ENCODE measurements at places on chromosomes 12 and 14.

DNA sequence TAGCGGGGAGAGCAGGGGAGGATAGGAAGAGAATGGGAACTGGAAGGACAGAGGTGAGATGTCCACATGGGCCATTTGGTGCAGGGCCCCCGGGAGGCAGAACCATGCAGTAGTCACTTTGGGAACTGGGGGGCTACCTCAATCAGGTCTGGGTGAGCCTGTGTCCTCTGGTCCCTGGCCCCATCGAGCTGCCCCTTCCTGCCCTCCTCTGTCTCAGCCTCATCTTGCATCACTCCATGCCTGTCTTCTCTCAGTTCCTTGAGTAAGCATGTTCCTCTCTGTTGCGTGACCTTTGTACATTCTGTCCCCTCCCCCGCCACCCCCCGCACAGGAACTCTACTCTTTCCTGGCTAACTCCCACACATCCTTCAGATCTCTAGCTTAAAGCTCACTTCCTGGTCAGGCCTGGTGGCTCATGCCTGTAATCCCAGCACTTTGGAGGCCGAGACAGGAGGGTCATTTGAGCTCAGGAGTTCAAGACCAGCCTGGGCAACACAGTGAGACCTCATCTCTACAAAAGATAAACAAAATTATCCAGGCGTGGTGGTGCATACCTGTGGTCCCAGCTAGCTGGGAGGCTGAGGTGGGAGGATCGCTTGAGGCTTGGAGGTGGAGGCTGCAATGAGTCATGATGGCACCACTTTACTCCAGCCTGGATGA, 23.2 kb downstream of the FOS start:
- DNase-seq, result peak; percentile 83

DNA sequence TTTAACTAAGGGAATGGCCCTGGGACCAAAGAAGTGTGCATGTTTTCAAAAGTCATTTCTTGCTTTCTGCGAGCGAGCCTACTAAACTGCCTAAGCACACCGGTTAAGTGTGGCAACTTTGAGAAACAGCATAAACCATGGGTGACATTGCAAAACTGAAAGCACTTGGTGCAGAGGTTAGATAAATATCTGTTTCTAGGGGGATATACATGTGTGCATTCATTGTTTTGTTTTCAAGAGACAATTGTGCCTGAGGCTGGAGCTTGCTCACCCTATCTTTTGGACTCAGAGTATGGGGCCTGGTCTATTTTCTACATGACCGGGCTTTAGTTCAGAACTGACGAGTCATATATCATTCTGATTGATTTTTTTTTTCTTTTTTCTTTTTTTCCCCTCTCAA, 923.4 kb downstream of the NRXN3 start:
- no peak for DNase-seq

DNA sequence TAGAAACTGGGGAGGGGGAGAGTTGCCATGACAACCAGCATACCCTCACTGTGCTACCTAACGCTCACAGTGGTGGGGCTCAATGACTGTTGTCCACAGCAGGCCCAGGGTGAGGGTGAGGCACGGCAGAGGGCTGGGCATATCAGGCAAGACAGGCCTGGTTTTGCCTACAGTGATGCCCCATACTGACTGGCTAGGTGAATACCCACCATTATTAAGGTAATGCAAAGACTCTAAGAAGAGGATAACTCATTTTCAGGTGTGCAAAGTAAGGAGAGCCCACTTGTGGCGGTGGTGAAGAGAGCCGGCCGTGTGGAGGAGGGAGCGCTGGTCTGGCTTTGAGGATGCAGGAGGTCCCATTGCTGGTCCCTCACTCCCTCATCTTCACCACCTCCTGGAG, 422.3 kb downstream of the FUT8 start:
- DNase-seq, result no peak

DNA sequence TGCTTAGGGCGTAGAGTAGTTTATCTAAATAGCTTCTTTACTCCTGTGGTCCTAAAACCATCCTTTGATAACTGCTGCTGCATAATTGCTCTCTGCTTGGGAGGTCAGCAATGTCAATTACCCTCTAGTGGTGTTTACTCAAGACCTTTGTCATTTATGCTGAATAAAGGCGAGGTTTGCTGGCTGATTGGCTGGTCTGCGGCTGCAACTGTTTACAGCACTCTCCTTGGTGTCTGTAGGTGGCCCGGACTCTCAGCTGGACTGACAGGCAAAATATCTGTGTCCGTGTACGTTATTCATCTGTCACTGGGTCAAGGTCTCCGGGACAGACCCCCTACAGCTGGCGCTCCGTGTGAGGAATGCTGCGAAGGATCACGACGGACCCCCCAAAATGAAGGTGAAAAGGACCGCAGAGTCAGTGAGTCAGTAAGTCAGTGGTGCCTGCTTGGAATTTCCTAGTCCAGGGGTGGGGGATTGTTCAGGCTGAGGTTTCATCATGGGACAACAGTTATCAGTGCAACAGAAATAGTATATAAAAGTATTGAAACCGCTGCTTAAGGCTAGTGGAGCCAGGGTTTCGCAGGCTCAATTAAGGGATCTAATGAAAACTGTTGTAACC, 253.3 kb upstream of the DIO2 start:
- no peak for DNase-seq

GRCh38 chr14:100712490-100712889, 14.2 kb upstream of the DLK1 start:
- DNase-seq, result no peak

DNA sequence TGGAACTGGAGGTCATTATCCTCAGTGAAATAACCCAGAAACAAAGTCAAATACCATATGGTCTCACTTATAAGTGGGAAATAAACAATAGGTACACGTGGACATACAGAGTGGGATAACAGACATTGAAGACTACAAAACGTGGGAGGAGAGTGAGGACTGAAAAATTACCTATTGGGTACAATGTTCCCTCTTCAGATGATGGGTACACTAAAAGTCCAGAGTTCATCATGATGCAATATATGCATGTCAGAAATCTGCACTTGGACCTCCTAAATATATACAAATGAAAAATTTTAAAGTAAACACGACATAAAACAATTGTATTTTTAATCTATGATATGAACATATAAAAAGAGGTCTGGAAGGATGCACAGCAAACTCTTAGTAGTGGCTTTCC, 71.2 kb downstream of the SLC38A4 start:
- no peak for DNase-seq

GRCh38 chr14:94028450-94028826, 2.3 kb downstream of the OTUB2 start:
- DNase-seq, result no peak

DNA sequence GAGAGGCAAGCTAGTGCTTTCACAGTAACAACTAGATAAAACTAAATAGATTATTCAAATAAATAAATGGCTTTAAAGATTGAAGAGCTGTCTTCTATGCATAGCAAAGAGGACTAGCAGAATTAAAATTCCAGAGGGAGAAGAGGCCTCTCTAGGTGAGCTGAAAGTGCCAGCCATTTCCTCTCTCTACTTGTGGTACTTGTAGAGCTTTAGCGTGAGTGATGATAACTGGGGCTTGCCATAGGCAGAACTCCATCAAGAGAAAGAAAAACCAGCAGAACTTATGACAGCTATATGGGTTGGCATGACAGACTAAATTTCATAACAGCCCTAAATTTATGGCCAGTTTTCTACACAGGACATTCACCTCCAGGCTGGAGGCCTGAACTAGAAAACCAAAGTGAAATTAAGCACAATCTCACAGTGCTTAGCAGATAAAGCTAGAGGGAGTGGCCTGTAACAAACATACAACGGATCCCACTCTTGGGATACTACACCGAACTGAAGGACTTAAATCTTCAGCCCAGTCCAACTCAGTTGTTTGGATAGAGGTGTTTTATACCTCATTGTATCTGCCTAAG, 11.0 kb downstream of the SPTLC2 start:
- no peak for DNase-seq

DNA sequence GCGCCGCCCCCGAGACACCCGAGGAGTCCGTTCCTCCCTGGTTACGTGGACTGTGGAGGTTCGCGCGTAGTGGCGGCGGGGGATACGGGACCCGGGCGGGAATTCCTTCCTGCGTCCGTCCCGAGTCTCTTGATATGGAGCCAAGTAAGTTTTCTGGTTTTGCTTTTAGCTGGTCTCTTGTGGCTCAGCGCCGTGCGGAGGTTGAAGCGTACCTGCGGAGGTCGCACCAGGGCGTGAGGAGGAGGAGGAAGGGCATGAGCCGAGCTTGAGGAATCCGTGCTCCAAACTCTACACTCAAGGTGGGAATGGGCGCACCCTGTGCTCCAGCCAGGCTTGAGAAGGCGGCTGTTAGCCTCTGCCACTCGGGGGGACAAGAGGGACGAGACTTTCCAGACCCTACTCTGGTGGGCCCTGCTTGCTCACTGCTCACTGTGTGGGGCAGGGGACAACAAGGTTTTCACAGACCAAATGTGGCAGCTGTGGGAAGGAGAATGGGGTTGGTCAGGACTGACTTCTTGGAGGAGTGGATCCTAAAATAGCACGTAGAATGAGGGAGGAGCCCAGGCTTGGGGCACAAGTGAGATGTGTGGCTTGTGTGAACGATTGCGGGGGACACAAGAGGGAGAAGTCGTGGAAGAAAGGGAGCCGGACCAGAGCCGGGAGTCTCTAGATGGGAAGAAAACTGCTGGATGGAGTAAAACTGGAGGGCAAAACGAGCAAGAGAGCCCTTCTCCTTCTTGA, 577 bp downstream of the ATG101 start:
- DNase-seq, result no peak

DNA sequence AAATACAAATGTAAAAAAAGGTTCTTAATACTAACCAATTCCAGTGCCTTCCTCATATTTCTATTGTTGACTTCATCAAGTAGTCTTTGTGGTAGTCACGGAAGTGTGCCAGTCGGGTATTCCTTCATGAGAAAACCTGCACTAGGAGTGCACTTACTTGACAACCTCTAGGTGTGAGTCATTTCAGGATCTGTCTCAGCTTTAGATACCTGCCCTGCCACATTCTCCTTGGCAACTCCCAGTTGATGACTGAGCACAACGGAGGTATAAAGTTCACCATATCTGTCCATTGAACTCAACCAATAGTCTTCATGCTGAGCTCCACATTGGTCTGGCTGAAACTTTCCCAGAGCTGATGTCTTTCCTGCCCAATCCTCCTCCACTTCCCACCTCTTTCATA, 215.7 kb downstream of the SYT10 start:
- DNase-seq, result no peak

DNA sequence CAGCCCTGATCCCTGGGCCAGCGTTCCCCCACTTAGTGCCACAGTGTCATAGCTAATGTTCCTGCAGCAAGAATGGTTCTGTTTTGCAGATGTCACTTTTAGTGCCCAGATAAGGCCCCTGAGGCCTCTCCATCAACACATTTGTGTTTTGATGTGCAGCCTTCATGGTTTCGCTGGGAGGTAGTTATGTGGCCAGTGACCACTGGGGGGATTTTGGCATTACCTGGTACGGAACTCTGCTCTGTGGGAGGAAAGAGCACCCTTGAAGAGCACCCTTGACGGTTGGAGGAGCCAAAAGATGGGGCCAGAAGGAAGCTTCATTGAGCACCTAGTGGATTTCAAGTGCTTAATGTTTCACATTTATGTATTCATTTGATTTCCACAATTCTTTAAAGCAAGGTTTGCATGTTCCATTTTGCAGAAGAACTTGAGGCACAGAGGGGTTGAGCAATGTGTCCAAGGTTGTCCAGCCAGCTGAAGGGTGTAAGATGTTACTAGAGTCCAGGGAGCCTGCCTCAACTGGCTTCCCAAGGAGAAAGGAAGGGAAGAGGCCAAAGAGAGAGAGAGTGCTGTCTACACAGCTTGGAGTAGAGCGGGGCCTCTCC, 13.0 kb downstream of the SERPINA11 start:
- DNase-seq, result no peak

DNA sequence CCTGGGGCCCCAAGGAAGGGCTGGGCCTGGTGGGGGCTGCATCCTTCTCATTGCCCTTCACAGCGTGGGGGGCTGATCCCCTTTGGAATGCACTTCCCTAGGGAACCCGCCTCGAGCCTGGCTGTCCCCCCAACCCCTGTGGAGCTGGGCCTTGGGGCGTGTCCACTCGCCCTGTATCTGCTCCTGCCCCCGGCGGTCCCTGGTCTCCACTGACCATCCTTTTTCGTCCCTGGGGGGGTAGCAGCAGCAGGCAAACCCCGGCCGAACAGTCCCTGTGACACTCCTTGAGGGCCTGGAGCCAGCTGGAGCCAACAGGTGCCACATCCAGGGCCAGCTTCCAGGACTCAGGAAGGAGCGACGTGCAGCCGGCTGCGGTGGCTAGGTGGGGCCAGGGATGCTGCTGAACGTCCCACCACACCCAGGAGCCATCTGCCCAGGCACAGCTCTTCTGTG, 9.4 kb upstream of the GPR132 start:
- DNase-seq, result peak; percentile 49

GRCh38 chr14:58699681-58700205, 62.0 kb downstream of the DACT1 start:
- no peak for DNase-seq

DNA sequence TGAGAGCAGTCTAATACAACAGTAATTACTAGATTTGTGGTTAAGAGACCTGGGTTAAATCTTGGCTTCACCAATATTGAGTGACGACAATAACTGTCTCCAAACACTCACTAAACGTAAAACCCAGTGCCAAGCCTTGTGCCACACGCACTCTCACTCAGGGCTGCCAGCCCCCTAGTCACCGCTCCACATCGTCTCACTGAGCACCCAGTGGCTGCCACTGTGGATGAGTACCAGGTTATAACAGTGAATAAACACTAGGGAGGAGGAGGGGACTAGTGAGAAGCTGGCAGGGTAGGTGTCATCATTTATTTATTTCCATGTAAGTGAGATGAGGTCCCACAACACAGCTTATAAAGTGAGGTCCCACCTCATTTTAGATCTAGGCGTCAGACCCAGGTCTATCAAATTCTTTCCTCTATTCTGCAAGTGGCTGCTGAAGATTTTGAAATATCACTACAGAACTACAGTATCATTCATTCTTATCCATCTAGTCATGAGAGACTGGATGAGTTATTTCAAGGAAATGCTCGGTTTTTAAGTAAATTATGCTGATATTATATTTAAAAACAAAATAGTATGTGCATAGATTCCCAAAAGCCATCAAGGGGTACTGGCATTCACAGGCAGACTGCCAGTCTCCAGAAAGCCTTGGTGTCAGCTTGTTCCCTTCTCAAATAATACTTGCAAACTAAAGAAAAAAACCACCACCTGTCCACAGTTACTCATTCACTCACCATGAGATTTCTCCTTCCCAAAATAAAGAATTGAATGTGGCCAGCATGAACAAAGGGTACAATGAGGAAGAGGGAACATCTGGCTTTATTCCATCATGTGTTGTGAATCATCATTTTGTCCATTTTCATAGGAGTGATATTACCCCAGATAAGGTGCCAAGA, 84.0 kb downstream of the PTPN21 start:
- no peak for DNase-seq

GRCh38 chr12:55818140-55818728, 393 bp downstream of the ORMDL2 start:
- no peak for DNase-seq

DNA sequence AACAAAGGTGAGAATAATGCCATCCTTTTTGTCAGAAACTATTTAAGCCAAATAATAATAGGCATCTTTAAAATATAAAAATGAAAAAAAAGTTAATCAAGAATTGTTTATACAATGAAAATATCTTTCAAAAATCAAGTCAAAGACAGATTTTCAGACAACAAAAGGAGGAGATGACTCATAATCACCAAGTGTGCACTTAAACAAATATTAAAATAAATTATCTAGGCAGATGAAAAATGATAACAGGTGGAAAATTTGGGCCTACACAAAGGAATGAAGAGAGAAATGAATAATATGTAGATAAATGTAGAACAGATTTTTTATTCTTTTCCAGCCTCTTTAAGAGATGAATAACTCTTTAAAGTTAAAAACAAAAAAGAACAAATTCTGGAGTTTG, 250.0 kb upstream of the PLEKHG7 start:
- no peak for DNase-seq
